ENCODE measurements at places on chromosomes 5 and 9. TPM values are rescaled to one million over a fixed set of nuclear protein-coding genes. Genes with fewer than 3 reads are reported as not detected.

- H3K4me1 ChIP-seq: peaks cover 29% of the 10 kb centered on the region
- H3K36me3 ChIP-seq: no peaks in the 10 kb centered on the region
- no peaks in the 10 kb centered on the region for H3K27me3 ChIP-seq
Observed at GRCh38 chr5:150209099-150209635, 19.3 kb downstream of the SLC6A7 start.

GRCh38 chr5:36613241-36613640, 6.8 kb downstream of the SLC1A3 start:
- no peaks in the 10 kb centered on the region for H3K4me1 ChIP-seq
- no peak for DNase-seq
- no peaks in the 10 kb centered on the region for H3K27me3 ChIP-seq
- no peaks in the 10 kb centered on the region for H3K36me3 ChIP-seq
- H3K4me3 ChIP-seq: no peak overlapping the region

DNA sequence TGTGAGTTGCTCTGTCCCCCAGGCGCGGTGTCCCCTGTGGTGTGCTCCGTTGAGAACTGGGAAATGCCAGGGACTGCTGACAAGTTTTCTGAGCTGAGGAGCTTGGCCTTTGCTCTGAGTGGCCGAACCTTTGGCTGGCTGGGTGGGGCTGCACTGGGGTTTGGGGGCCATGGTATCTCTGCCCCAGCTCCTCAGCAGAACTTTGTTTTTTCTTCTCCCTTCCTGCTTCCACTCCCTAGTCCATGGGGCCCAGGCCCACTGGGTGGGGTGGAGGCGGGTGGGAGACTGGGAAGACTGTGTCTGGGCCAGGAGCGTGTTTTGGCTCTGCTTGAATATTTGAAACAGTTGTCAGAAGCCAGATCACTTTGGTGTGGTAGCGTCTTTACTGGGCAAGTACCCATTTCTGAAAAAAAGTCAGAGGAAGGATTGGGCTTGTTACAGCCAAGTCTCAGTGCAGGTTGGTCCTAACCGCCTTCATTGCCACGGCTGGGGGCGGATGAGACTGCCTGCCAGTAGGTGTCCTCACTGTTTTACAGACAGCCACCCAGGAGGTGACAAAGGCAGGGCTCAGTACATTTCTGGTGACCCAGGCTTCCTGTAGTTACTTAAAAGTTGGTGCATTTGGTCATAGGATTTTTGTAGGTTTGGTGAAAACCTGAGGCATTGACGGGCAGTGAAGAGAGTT, 92.7 kb downstream of the DAB2IP start:
- no peak overlapping the region for H3K4me3 ChIP-seq
- H3K27me3 ChIP-seq: peaks cover 13% of the 10 kb centered on the region
- peak; percentile 12 for DNase-seq

DNA sequence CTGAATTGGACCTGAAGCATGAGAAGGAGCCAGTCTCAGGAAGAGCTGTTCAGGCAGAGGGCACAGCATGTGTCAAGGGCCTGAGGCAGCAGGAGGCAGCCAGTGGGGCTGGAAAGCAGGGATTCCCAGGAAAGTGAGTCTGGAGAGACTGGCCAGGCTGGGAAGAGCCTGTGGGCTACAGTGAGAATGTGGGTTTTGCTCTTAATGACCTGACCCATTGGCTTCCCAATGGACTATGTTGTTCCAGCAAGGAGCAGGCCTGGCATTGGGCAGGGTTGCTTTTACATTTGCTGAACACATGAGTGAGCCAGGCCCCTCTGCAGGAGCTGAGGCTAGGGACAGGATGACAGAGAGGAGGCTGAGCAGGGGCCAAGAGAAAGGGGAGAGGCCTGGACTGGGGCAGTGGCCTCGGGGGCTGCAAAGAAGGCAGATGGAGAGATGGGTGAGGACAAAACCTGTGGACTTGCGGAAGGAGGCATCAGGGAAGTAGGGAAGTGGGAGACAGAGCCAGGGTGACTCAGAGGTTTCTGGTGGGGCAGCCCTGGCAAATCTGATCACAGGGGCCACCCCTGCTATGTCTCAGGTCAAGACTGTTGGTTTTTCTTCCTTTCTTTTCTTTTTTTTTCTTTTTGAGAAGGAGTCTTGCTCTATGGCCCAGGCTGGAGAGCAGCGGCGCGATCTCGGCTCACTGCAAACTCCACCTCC, 65.9 kb upstream of the NEK6 start:
- H3K4me3 ChIP-seq: no peak overlapping the region
- H3K4me1 ChIP-seq: no peaks in the 10 kb centered on the region
- DNase-seq: no peak
- no peaks in the 10 kb centered on the region for H3K27me3 ChIP-seq
- no peaks in the 10 kb centered on the region for H3K36me3 ChIP-seq

DNA sequence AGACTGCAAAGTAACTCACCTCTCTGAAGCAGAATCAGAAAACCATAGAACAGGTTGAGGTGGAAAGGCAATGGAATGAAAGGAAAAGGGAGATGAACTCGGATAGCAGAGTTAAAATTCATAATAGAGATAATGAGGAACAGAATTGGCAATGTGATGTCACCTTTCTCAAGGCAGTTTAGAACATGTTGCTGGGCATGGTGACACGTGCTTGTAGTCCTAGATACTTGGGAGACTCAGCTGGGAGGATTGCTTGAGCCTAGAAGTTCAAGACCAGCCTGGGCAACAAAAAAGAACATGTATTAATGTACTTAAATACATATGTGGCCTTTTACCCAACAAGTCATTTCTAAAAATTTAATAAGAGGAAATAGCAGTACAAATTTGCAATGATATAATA, 81.6 kb upstream of the MIER3 start:
- H3K4me1 ChIP-seq: peaks cover 2% of the 10 kb centered on the region
- H3K4me3 ChIP-seq: no peak overlapping the region
- no peak for DNase-seq
- H3K36me3 ChIP-seq: no peaks in the 10 kb centered on the region
- no peaks in the 10 kb centered on the region for H3K27me3 ChIP-seq

GRCh38 chr5:81140943-81141342, 92.2 kb upstream of the CKMT2 start:
- no peaks in the 10 kb centered on the region for H3K27me3 ChIP-seq
- DNase-seq: no peak
- H3K27ac ChIP-seq: no peak overlapping the region
- H3K4me1 ChIP-seq: no peaks in the 10 kb centered on the region
- H3K4me3 ChIP-seq: no peak overlapping the region
- peaks cover 11% of the 10 kb centered on the region for H3K36me3 ChIP-seq

DNA sequence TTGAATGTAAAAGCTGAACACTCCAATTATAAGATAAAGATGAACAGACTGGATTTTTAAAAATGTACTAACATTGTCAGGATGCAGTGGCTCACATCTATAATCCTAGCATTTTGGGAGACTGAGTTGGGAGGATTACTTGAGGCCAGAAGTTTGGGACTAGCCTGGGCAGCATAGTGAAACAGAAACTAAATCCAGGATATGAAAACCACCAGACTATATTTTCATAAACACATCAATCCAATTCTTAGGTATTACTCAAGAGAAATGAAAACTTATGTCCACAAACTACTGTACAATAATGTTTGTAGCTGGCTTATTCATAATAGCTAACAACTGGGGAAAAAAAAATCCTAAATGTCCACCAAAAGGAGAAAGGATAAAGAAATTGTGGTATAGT, 26.8 kb upstream of the NAA35 start:
- H3K27ac ChIP-seq: no peak overlapping the region
- H3K36me3 ChIP-seq: no peaks in the 10 kb centered on the region
- no peaks in the 10 kb centered on the region for H3K4me1 ChIP-seq
- no peak overlapping the region for H3K4me3 ChIP-seq

DNA sequence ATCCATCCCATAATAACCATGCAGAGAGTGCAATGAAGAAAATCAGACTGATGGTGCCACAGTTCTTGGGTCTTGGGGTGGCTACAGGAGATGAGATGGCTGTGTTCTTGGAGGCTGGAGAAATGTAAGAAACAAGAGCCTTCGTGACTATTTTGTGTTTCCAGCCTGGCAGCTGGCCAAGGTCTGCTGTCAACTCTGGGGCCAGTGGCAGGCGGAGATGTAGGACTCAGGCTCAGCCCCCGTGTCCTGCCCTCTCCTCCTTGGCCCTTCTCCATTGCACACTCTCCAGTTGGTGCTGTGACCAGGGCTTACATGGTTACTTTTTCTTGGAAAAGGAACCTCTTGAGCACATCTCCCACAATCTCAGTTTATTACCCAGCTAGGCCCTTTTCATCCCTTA, 235.4 kb downstream of the DMRT2 start:
- no peaks in the 10 kb centered on the region for H3K4me1 ChIP-seq
- no peak overlapping the region for H3K27ac ChIP-seq
- H3K36me3 ChIP-seq: no peaks in the 10 kb centered on the region
- no peaks in the 10 kb centered on the region for H3K27me3 ChIP-seq

DNA sequence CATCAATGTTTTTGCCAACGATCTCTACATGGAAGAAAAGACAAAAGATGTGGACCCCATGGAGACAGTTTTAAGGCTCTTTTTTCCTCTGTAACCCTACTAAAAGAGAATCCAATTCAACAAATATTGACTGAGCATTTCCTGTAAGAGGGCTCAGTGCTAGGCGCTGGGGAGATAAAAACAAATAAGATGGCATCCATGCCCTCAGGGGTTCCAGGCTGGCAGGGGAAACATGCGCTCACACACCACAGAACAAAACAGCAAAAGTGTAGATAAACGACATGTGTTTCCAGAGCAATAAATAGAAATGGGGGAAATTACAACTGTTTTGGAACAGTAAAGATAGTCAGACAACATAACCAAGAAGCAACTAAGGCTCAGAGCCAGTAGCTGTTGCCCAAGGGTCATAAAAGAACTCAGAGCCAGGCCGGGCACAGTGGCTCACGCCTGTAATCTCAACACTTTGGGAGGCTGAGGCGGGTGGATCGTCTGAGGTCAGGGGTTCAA, 25.2 kb downstream of the ZNF608 start:
- no peak overlapping the region for H3K4me3 ChIP-seq
- H3K27ac ChIP-seq: no peak overlapping the region
- no peaks in the 10 kb centered on the region for H3K27me3 ChIP-seq
- no peaks in the 10 kb centered on the region for H3K4me1 ChIP-seq

ZNF618 gene
- total RNA-seq: 0.73 TPM

STARD4 gene
- total RNA-seq: 10.2 TPM

LOX gene
- 0.88 TPM for total RNA-seq

FRMPD1 gene
- total RNA-seq: not detected

NMUR2 gene
- not detected for total RNA-seq

IL33 gene
- total RNA-seq: 0.22 TPM

NR5A1 gene
- total RNA-seq: 0.30 TPM

MZB1 gene
- 3.0 TPM for total RNA-seq
